CD4-positive, CD25-positive, alpha-beta regulatory T cell (primary cell): ENCODE measurements at places on chromosomes 2 and 18. TPM values are rescaled to one million over a fixed set of nuclear protein-coding genes. Genes with fewer than 3 reads are reported as not detected.

The ERBB4 gene
- not detected for total RNA-seq

DNA sequence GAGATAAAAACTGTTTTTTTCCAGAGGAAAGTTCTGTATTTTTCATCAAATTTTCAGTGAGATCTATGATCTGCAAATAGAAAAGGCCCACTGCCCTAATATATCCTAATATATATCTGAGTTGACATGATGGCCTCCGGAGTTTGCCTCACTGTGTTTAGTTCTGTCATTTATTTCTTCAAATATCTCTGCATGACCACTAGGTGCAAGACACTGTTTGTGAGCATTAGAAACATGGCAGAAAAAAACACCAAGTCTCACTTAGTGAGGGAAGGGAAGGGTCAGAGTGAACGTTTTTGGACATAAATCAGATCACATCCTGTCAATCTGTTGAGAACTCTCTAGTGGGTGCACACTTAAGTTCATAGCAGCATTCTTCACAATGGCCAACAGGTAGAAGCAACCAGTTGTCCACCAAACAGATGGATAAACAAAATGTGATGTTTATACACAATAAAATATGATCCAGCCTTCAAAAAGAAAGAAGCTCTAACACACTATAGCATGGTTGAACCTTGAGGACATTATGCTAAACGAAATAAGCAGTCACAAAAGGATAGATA, 53.4 kb downstream of the SPIRE1 start:
- DNase-seq, result no peak

GRCh38 chr2:27897717-27898116, 7.2 kb downstream of the BABAM2 start:
- no peak for DNase-seq

DNA sequence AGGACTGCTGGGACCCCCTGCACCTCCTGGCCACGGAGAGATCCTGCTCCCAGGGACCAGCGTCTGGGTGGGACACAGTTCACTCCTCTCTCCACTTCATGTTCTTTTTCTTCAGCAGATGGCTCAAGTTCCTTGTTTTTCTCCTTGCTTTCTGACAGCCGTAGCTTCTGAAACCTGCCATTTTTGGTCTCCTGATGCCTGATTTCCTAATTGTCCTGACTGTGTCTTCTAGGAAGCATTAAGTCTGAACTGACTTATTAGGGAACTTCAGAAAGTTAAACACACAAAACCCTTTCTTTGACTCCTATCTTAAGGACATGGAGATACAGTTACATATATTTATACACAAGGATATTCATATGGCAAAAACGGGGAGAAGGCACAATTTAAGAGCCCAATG, 22.7 kb downstream of the CNNM4 start:
- no peak for DNase-seq

- no peak for DNase-seq
Observed at GRCh38 chr2:78465707-78466106, 559.8 kb upstream of the REG3G start.

DNA sequence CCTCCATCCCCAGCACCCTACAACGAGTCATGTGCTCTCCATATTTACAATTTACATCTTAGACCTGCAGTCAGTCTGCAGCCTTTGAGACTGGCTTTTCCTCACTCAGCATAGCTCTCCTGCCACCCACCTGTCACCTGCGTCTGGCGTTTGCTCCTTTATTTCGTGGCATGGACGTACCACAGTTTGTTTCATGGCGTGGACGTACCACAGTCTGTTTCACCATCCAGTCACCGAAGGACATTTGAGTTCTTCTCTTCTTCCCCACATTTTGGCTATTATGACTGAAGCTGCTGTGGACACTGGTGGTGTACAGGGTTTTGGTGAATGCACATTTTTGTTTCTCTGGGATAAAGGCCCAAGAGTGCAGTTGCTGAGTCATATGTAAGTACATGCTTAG, 141.8 kb upstream of the CTDP1 start:
- no peak for DNase-seq

The REEP1 gene
- not detected for total RNA-seq

The GALNT3 gene
- total RNA-seq, result 18.5 TPM

The POLR1A gene
- total RNA-seq, result 23.9 TPM

DNA sequence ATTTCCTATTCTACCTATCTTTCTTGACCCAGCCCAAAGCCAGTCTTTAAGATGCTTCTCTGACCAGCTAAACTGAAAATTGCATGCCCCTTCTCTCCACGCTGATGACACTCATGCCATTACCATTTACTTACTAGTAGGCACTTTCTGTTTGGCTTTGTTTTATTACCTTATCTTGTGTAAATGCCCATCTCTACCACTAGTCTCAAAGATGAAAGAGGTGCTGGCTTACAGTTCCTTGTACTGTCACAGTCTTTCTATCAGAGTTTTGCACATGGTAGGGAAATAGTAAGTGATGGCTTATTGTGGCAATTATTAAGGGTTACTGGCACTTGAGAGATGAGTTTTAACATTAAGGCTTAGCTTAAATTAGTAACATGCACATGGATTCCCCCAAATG, 352.1 kb downstream of the RBM43 start:
- no peak for DNase-seq

DNA sequence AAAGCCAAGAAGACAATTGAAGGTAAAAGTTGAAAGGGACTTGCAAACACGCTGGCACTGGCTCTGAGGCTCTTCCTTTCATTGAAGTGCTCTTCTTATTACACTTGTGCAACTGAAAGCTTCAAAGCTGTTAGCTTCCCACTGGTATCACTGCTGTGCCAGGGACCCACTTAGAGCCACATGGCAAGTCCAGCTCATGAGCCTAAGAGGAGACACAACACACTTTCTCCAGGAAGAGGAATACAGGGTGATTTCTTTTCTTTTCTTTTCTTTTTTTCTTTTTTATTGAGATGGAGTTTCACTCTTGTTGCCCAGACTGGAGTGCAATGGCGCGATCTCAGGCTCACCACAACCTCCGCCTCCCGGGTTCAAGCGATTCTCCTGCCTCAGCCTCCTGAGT, 218.2 kb downstream of the ATAD2B start:
- no peak for DNase-seq
